ENCODE measurements at places on chromosomes 7 and 10.

- no peak for DNase-seq
These were observed 562.1 kb downstream of the DNAJB6 start for GRCh38 chr7:157898802-157899505.

GRCh38 chr10:100781145-100781665 lies 35.8 kb downstream of the PAX2 start:
- DNase-seq = no peak

- DNase-seq = no peak
These were observed 16.2 kb downstream of the CCDC3 start for GRCh38 chr10:12985347-12985746.

GRCh38 chr10:4941540-4942330 lies 21.5 kb upstream of the AKR1C1 start:
- DNase-seq = no peak

GRCh38 chr7:132135746-132136385 lies 440.4 kb downstream of the PLXNA4 start:
- DNase-seq = no peak

GRCh38 chr7:83096065-83096580 lies 66.6 kb downstream of the PCLO start:
- DNase-seq = no peak

- DNase-seq = peak; percentile 66
These were observed 1.0 kb downstream of the OSBPL3 start for GRCh38 chr7:24978843-24979469.

DNA sequence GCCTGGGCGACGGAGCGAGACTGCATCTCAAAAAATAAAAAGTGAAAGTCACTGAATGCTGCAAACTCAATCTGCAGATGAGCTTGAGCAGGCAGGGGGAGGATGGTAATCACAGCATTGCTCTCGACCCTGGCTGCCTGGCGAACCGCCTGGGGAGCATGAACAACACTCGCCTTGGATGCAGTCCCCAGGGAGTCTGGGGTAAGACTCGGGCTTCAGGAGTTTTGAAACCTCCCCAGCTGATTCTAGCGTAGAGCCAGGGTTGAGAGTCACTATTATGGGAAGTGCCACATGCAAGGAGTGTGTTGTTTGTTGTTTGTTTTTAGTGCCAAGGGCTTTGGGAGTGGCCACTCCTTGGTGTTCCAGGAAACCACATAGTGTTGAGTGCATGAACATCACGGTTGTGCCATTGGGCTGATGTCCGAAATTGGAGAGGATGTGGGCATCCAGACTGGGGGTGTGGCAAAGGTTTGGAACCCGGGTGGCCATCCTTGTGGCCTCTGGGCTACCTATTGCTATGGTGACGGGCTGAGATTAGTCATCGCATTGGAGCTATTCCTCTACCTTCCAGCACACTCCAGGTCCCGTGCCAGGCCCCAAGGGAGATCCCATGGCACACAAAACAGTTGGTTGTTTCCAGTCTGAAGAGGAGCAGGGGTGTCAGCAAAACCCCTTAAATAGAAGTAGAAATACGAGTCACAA lies 92.6 kb downstream of the RGS10 start:
- no peak for DNase-seq

GRCh38 chr10:79262959-79263746 lies 84.1 kb upstream of the PPIF start:
- DNase-seq = no peak

DNA sequence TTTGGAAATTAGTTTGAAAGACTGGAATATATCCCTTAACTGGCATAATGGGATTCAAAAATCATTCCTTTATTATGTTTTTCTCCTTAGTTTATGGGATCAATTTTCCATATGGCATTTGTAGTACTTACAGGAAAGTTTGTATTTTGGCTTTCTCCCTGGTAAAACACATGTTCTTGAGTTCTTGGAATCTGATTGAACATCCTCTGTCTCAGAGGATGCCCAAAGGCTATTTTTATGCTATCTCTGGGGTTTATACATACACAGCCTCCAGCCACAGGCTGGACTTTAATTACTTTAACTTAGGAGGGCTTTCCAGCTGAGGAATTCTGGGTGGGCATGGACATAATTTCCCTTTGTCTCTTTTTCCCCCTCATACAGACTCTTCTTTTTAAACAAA lies 236.4 kb downstream of the HGF start:
- no peak for DNase-seq

DNA sequence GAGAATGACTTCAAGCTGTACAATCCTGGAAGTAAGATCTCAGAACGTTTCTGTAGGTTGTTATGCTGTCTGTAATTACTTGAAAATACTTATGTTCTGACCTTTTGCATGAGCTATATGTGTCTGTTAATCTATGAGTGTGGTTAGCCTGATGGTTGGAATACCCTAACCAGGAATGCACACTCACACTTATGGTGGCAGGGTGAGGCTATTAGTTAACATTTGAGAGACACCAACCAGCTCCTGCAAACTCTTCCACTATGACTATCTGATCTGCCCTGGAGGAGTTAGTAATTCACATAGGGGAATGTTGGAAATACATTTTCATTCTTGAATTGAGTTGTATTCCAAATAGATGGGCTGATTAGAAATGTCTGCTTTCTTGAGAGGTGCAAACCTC lies 450.3 kb downstream of the INHBA start:
- no peak for DNase-seq

DNA sequence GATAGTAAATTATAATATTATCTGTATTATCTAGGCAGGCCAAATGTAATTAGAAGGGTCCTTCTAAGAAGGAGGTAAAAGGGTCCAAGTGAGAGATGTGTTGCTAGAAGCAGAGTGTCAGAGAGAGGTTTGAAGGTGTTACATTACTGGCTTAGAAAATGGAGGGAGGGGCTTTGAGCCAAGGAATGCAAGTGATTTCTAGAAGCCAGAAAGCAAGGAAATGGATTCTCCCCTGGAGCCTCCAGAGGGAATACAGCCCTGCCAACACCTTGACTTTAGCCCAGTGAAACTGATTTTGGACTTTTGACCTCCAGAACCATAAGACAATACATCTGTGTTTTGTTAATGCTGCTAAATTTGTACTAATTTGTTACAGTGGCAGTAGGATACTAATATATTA lies 97.9 kb upstream of the IL6 start:
- no peak for DNase-seq

GRCh38 chr10:101625821-101626412 lies 37.8 kb downstream of the DPCD start:
- DNase-seq = no peak

DNA sequence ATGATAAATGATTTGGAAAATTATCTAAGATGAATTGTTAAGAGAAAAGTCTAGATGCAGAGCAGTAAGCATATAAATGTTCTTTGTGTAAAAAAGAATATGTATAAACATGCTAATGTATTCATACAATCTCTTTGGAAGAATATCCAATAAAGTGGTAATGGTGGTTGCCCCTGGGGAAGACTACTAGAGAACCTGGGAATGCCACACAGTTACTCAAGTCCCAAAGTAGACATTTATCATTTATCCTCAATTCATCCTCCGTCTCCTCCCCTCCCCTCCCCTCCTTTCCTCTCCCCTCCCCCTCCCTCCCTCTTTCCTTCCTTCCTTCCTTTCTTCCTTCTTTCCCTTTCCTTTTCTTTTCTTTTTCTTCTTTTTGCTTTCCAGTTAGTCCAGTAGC lies 51.7 kb downstream of the LRRC18 start:
- DNase-seq = no peak

DNA sequence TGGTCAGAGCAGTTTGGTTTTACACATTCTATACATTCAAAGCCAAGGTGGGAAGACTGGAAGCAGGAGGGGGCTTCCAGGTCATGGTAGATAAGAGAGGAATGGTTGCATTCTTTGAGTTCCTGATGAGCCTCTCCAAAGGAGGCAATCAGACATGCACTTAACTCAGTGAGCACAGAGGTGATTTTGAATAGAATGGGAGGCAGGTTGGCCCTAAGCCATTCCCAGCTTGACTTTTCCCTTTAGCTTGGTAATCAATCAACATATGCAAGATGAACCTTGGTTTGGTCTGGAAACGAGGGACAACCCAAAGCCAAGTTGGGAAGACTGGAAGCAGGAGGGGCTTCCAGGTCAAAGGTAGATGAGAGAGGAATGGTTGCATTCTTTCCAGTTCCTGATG lies 31.4 kb downstream of the TCERG1L start:
- no peak for DNase-seq

DNA sequence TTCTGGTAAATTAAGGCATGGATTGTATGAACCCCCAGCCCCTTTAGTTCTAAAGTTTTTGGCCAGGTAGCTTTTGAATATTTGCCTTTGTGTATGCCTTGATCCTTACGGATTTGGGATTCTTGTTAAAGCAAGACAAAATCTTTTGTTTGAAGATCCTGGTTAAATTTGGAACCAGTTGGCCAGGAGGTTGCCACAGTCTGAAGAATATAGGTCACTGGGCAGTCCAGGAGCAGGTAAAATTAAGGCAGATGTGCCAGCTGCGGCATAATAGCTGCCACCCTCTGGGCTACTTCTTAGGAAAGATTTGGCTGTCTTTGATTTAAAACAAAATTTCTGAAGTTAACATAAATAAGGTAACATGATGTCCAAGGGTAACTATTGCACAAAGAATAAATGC lies 192.3 kb downstream of the SUGCT start:
- DNase-seq = no peak

DNA sequence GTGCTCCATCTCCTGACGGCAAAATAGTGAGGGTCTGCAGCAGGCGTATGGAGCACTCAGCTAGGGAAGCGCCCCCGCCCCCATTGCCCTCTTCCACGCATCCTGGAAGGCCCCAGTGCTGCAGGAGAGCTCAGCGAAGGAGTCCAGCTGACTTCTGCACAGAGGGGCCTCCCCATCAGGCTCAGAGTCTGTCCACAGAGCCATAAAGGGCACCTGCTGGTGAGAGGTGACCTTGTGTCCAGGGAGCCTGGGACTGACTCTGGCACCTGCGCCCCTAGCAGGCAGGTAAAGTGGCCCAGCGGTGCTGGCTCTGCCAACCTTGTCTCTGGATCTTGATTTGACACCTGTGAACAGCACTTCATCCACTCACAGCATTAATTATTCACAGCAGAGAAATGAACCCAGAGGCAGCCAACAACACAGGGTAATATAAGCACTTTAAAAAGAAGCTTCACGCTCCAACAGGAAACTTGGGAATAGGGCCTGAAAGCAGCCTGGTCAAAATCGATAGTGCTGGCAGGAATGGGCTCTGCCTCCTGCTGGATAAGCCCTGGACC lies 59.6 kb downstream of the VOPP1 start:
- DNase-seq = no peak

GRCh38 chr7:157044147-157044687 lies 33.8 kb upstream of the MNX1 start:
- DNase-seq = no peak

DNA sequence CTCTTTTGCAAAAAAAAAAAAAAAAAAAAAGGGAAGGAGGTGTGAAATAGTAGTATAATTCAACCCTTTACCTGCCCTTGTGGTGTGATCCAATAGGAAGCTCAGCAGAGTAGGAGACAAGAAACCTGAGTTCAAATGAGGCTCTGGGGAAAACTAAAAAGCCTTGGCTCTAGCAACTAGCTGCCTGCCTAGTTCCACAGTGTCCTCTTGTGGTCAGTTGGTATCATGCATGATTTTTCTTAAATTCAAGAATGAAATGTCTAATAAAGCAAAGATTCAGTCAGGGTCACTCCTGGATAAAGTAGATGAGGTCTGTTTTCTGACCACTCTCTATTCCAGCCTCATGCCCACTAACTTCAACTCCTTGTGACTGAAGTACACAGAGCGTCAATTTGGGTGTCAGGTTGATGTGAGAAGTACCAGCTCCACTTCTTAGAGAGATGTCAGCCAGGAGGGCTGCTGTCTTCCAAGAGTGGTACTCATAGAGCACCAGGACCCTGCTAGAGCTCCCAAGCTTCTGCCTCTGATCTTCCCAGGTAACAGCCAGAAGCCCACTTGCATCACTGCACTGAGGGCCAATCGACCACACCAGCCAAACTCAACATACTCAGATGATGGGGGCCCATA lies 10.5 kb downstream of the LSM5 start:
- no peak for DNase-seq

GRCh38 chr10:14873090-14873760 lies 5.4 kb upstream of the SUV39H2 start:
- no peak for DNase-seq

GRCh38 chr10:34081347-34081743 lies 733.8 kb downstream of the PARD3 start:
- no peak for DNase-seq

GRCh38 chr7:25638590-25639244 lies 410.4 kb upstream of the NPVF start:
- DNase-seq = no peak

- DNase-seq = no peak
These were observed 179.6 kb downstream of the CELF2 start for GRCh38 chr10:11197266-11197712.

DNA sequence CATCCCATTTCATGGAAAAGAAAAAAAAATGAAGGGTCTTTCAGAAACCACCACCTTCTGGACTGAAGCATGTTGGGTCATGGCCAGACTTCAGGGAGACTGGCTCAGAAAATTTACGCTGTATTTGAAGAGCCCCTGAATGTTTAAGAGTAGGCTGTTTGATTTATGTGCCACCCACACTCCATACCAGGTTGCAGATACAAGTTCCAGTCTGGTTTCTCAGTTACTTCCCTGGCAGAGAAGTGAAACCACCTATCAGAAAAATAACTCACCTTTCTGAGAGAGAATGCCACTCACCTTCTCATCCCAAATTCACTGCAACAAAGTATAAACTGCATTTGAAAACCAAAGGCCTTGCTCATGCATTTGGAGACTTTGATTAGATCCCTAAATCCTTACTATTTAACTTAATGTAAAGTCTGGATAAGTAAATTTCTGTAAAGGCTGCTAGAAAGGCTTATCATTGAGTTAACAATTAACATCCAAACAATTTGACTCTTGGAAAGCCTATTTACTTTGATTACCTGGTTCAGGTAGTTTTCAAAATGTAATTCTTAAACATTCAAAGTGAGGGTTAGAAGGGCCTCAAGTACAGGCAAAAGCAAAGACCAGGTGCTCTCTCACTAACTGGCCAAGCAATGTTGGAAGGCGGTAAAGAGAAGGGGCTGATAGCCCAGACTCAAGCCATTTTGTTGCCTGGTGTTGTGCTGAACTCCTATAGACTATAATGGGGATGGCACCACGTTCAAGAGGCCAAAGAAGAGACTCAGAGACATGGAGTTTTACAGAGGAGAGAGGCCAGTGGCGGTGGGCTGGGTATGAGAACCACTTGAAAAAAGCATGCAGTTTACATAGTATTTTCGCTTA lies 12.8 kb upstream of the ADD3 start:
- DNase-seq = no peak

DNA sequence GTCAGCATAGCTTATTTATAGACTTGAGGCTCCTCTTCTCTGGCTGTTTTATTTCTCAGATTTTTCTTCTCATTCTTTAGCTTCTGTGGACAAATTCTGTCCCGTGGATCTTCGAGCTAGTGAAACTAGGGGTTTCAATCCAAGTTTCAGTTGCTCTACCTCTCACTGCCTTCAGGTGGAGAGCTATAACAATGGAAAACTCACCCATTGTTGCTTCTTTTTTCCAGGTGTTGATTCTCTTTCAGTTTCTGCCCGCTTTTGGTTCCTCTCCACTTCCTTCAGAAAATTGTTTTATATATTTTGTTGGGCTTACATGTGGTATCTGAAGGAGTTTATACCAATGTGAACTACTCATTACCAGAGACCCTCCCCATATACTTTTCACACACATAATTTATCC lies 266.1 kb downstream of the TCF7L2 start:
- no peak for DNase-seq
